ENCODE measurements at places on chromosomes 5 and 9. TPM values are rescaled to one million over a fixed set of nuclear protein-coding genes. Genes with fewer than 3 reads are reported as not detected.

DNA sequence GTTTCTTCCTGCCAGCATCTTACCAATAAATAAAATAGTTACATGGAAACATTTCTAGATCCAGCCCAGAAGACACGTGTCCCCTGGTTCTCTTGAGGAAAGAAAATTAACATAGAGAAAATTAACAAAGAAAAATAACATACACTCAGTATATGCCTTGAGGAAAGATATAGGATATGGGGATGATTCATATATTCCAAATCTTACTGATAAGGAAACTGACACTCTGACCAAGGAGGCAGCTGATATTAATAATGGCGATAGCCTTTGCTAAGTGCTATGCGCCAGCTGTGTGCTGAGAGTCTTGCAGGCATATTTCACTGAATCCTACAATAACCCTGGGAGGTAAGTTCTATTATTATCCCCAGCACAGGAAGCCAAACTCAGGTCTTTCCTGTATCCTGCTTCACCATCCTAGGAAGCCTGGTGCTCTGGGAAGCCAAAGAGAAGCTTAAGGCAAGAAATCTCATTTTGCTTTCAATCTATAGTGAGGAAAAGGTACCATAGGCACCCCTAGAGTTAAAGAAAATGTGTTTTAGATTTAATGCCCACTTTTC, 302.7 kb upstream of the NREP start:
- no peak for DNase-seq

- DNase-seq = no peak
Observed at GRCh38 chr9:99471033-99471432, 249.0 kb downstream of the SEC61B start.

DNA sequence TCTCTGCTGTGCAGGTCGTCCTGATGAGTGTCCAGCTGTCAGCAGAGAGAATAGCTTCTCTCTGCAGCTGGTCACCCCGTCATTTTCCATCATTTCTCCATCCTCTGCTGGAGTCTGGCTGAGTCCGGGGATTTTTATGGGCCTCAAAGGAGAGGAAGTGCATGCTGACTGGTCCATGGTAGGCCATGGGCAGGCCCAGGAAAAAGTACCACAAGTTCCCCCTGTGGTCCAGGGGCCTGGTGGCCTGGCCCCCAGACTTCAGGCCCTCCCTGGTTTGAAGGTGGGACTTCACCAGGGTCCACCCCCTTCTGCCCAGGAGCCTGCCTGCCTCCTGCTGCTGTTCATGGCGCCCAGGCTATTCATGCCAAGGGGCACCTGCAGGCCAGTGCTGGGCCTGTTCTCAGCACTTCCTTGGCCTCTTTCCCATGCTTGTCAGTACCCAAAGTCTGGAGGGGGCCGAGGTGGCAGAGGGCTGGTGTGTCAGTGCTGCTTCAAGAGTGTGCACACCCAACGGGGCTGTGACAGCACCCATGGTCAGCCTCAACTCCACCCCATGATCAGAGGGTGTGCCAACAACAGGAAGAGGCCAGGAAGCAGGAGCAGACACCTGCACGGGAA, 7.3 kb upstream of the MTMR12 start:
- no peak for DNase-seq

DNA sequence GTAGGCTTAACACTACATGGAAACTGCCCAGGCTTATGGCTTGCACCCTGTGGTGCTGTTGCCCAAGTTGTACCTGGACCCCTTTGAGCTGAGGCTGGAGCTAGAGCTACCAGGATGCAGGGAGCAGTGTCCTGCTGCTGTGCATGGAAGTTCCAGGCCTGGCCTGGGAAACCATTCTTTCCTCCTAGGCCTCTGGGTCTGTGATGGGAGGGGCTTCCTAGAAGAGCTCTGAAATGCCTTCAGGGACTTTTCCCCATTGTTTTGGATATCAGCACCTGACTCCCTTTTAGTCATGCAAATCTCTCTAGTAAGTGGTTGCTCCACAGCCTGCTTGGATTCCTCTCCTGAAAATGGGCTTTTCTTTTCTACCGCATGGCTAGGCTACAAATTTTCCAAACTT, 7.9 kb upstream of the HRH2 start:
- no peak for DNase-seq

Gene SV2C
- 0.26 TPM for polyA plus RNA-seq

Gene THOC3
- polyA plus RNA-seq = 62.0 TPM
